Muscle of leg (tissue), 16 donors: ENCODE measurements at places on chromosomes 6 and 20. TPM values are rescaled to one million over a fixed set of nuclear protein-coding genes. Genes with fewer than 3 reads are reported as not detected.
A peak's percentile ranks its signal among the peaks of the same experiment; 100 is the strongest.

PACRG gene
- 1.8 TPM for total RNA-seq

CYP21A2 gene
- 0.04 TPM for total RNA-seq

DOK5 gene
- total RNA-seq = 15.9 TPM

ZMYND8 gene
- 12.2 TPM for total RNA-seq

DEFB124 gene
- total RNA-seq = 0.62 TPM

HIVEP2 gene
- total RNA-seq = 12.5 TPM

ABHD16B gene
- total RNA-seq = not detected

UBE2V1 gene
- total RNA-seq = 43.3 TPM

E2F1 gene
- total RNA-seq = 7.8 TPM

SPTLC3 gene
- 3.5 TPM for total RNA-seq

HLA-DMB gene
- 5.6 TPM for total RNA-seq

GRCh38 chr20:51134405-51134804 is 111.5 kb upstream of the KCNG1 start:
- no peak overlapping the region for H3K4me3 ChIP-seq
- no peaks in the 10 kb centered on the region for H3K4me1 ChIP-seq
- H3K36me3 ChIP-seq = no peaks in the 10 kb centered on the region
- no peak overlapping the region for H3K27ac ChIP-seq
- DNase-seq = no peak

GRCh38 chr6:43579171-43579570 is 3.2 kb downstream of the POLH start:
- no peak for DNase-seq
- H3K27me3 ChIP-seq = no peaks in the 10 kb centered on the region
- peaks cover 8% of the 10 kb centered on the region for H3K36me3 ChIP-seq
- no peak overlapping the region for H3K27ac ChIP-seq
- H3K4me1 ChIP-seq = peaks cover 9% of the 10 kb centered on the region

GRCh38 chr6:167422934-167423333 is 98.0 kb downstream of the TTLL2 start:
- H3K36me3 ChIP-seq = no peaks in the 10 kb centered on the region
- DNase-seq = no peak
- no peak overlapping the region for H3K27ac ChIP-seq
- H3K4me3 ChIP-seq = no peak overlapping the region
- H3K27me3 ChIP-seq = peaks cover 7% of the 10 kb centered on the region

DNA sequence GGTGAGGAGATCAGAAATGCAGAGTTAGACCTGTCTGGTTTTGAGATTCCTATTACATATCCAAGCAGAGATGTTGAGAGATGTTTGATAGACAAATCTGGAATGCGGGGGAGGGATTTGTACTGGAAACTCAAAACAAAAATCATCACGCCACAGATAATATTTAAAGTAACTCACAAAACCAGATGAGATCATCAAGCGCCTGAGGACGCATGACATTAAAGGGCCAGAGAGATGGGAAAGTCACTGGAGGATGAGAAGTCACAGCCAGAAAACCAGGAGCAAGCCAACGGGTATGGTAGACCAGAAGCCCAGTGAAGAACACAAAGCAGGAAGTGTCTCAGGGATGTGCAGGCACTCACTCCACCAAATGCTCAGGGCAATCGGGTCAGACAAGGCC is 87.7 kb downstream of the DLL1 start:
- DNase-seq = no peak
- H3K27ac ChIP-seq = no peak overlapping the region
- H3K36me3 ChIP-seq = no peaks in the 10 kb centered on the region
- H3K4me1 ChIP-seq = peaks cover 9% of the 10 kb centered on the region
- H3K4me3 ChIP-seq = no peak overlapping the region

DNA sequence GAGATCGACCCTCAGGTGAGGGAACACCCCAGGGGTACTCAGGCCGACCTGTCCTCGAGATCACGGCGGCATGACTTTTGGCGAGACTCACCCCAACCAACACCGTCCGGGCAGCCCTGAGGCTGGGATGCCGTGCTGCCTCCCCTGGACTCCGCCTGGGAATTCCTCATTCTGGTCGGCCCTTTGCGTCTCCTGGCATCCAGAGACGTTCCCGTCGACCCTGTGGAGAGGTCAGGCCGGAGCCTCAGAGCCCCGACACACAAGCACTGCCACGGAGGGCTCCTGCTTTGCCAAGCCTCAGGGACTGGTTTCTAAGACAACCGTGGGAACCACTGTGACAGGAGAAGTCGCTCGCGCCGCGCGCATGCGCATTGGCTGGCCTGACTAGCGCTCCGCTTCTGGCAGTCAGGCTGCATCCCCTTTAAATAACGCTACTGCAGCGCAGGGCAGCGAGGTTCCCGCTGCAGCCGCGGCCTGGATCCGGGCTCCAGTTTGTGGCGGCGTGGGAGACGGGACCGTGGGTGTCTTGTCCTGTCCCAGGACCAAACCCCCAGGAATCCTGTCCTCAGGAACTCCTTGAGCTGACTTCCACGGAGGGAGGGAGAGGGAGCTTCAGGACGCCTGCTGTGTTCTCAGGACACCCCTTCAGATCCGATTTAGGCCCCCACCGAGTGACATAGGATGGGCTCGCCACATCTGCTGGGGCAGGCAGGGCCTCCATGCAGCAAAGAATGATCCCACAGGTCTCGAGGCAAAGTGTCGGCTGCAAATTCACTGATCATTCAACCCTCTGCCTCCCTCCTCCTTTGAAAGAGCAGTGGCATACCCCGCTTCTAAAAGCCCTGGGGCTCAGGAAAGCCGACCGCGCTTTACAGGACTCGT is 163.2 kb upstream of the ZNF337 start:
- no peaks in the 10 kb centered on the region for H3K36me3 ChIP-seq
- DNase-seq = peak; percentile 50
- H3K27ac ChIP-seq = no peak overlapping the region

GRCh38 chr20:31719644-31720485 is 2.8 kb downstream of the BCL2L1 start:
- H3K4me3 ChIP-seq = peak overlapping the region; percentile 95
- no peak for DNase-seq
- H3K4me1 ChIP-seq = peaks cover 42% of the 10 kb centered on the region
- H3K27me3 ChIP-seq = no peaks in the 10 kb centered on the region

- H3K27me3 ChIP-seq = no peaks in the 10 kb centered on the region
- peak overlapping the region; percentile 98 for H3K27ac ChIP-seq
- H3K36me3 ChIP-seq = peaks cover 2% of the 10 kb centered on the region
- DNase-seq = peak; percentile 99
- H3K4me1 ChIP-seq = peaks cover 39% of the 10 kb centered on the region
Observed at GRCh38 chr6:148509800-148510581, 167.4 kb downstream of the SASH1 start.

DNA sequence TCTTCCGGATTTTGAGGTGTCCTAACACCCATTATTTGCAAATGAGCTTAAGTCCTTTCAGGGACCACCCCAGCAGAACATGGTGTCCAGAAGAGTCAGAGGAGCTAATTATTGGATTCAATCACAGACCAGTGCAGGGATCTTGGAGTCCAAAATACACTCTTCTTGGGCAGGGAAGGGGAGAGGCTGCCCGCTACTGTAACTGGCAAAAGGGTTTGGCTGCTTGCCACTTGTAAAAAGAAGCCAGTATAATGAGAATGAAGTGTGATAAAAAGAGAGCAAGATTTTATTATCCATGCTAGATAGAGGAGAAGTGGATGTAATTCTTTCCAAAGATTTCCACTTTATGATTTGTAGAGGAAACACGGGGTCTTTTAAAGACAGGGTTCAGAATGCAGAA is 19.3 kb downstream of the SPINT3 start:
- H3K4me1 ChIP-seq = no peaks in the 10 kb centered on the region
- no peak for DNase-seq
- H3K27ac ChIP-seq = no peak overlapping the region
- no peaks in the 10 kb centered on the region for H3K36me3 ChIP-seq
- peaks cover 8% of the 10 kb centered on the region for H3K27me3 ChIP-seq

DNA sequence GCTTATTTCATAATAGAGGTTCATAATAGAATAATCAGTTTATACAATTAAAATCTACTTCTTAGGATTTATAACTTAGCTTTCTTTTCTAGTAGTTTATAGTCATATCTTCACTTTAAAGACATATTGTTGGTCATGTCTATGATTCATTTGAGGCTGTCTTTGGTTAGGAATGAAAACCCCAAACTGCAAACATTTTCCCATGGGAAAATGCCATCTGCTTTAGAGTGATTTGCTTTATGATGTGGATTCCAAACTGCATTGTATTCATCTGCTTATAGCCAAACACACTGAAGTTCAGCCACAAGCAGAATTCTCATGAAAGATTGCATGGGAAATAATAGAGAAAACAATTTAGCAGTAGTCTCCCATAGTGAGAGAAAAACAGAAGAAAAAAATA is 128.0 kb downstream of the RFPL4B start:
- no peak for DNase-seq
- no peak overlapping the region for H3K4me3 ChIP-seq
- H3K4me1 ChIP-seq = no peaks in the 10 kb centered on the region
- no peaks in the 10 kb centered on the region for H3K27me3 ChIP-seq
- no peaks in the 10 kb centered on the region for H3K36me3 ChIP-seq

DNA sequence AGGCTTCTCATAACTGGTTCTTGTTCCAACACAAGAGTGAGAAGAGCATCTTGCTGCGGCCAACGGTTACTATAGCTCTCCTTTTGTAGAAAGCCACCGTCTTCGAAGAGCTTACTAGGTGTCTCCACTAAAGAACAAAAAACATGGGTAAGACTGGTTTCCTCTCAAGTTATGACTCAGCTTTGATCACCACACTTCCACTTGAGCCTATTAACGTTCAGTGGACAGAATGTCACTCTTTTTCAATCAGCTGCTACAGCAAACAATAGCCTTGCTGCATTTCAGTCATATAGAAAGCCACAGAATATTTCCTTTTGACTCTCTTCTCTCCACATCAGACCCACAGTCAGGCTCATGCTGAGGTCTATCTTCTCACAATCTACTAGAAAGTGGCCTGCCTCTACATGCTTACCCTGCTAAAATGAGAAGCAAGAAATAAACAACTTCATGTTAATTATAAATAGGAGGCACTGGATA is 243.5 kb upstream of the PREP start:
- DNase-seq = no peak
- no peak overlapping the region for H3K27ac ChIP-seq
- no peak overlapping the region for H3K4me3 ChIP-seq
- no peaks in the 10 kb centered on the region for H3K4me1 ChIP-seq
- H3K36me3 ChIP-seq = no peaks in the 10 kb centered on the region
- H3K27me3 ChIP-seq = no peaks in the 10 kb centered on the region

DNA sequence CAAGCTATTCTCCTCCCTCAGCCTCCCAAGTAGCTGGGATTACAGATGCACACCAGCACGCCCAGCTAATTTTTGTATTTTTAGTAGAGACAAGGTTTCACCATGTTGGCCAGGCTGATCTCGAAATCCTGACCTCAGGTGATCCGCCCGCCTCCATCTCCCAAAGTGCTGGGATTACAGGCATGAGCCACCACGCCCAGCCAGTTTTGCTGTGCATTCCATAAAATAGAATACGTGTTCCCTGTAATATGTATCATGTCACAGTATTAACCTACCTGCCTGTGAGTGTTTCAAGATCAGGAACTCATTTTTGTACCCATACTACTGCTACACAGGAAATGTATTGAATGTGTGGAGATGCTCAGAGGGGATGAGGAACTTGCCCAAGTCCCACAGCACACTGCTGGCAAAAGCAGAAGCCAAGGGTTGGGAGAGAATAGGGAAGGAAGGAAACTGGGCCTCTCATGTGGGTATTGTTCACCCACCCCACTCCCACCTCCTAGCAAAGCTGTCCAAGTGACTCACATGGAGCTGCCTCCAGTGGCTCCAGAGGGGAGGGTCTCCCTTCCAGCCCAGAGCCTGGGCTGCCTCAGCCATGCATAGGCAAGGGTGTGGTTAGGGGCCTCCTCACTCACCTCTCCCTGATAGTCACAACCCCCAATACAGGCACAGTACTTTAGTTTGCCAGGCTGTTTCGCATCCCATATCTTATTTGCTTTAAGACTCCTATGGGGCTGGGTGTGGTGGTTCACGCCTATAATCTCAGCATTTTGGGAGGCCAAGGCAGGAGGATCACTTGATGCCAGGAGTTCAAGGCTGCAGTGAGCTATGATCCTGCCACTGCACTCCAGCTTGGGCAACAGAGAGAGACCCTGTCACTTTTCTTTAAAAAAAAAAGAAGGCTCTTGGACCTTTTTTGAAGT is 9.4 kb downstream of the HM13 start:
- peaks cover 32% of the 10 kb centered on the region for H3K36me3 ChIP-seq
- DNase-seq = peak; percentile 64
- H3K27me3 ChIP-seq = no peaks in the 10 kb centered on the region
- no peak overlapping the region for H3K4me3 ChIP-seq

- H3K36me3 ChIP-seq = no peaks in the 10 kb centered on the region
- H3K4me3 ChIP-seq = no peak overlapping the region
- H3K27me3 ChIP-seq = peaks cover 33% of the 10 kb centered on the region
Observed at GRCh38 chr6:27742833-27743573, 169.2 kb downstream of the OR2B2 start.

DNA sequence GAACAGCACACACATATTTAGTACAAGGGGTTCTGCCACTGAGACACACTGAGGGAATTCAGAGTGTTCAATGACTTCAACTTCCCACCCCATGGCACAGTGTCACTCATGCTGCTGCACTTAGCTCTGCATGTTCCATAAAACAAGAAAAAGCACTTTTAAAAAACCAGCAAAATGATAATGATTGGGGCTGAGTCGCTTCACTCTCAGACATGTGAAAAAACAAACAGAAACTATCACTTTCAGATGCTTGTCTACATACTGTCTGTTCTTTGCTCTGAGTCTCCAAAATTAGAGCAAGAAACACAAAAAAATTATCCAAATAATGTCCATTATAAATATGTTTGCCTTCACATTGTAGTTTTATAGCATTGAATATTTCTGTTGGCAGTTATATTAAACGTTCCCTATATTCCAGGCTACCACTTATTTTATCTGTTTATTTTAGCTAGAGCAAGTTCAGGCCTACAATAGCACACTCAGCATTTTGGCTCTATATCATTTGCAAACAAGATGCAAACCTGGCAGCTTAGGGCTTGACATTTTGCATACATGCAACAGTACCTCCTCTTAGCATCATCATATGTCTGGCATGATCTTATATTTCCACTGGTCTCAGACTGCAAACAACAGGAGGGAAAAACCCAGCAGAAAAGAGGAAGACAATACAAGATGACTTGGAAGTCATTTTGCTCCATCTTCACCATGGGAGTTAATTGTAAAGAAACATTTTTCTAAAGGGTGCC is 398.8 kb downstream of the HACE1 start:
- H3K27ac ChIP-seq = no peak overlapping the region
- H3K27me3 ChIP-seq = no peaks in the 10 kb centered on the region
- H3K36me3 ChIP-seq = no peaks in the 10 kb centered on the region
- no peak for DNase-seq

DNA sequence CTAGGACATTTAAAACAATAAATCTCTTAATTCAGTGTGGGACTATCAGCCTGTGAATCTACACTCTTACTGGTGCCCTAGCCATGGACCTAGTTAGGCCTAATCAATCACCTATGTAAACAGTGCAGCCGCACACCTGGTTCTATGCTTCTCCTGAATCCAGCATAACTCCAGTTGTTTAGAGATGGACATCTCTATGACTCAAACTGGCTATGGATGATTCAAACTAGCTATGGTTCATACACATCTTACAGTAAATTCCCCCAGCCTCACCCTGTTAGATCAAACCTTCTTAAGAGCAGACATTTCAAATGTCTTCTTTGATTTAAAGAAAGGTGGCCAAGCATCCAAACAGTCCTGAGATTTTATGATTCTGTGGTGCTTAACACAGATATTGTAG is 34.7 kb downstream of the SLC35B3 start:
- DNase-seq = no peak
- no peak overlapping the region for H3K4me3 ChIP-seq
- no peaks in the 10 kb centered on the region for H3K4me1 ChIP-seq
